NCI-H1048 (cell line): ENCODE measurements at places on chromosomes 2 and 18.

DNA sequence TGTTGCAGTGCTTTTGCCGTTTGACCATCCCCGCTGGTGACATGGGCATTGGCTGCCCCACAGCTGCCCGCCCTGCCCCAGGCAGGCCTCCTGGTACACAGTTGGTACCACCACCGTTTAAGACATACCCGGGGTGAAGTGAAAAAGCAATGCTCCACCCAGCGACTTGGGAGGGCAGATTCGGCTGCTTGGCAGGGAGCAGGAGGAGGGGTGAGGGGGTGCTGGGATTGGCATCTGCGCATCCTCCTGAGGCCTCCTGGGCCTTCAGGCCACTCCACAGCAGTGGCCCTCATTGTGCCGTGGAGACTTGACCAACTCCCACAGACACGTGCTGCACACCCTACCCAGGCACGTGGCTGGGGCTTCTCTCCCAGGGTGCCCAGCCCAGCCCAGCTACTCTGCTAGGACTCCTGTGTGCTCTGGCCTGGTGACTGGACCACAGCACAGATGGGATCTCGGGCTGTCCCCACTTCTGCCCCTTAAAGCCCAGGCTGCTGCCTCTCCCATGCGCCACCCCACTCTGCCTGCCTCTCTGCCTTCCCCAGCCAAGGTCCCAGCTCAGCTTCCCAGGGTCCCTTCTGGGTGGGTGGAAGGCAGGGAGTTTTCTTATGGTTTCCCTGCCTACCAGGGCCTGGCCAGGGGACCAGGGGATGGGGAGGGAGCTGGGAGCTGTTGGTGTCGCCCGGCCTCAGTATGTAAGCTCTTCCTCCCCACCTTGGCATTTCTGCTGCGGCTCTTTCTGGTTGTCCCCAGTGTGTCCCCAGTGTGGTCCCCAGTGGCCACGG, 157.0 kb upstream of the HS6ST1 start:
- DNase-seq: no peak

GRCh38 chr18:76496194-76496890, 1.3 kb upstream of the ZNF516 start:
- DNase-seq: no peak

GRCh38 chr2:138238908-138239307, 262.7 kb upstream of the SPOPL start:
- DNase-seq: no peak

DNA sequence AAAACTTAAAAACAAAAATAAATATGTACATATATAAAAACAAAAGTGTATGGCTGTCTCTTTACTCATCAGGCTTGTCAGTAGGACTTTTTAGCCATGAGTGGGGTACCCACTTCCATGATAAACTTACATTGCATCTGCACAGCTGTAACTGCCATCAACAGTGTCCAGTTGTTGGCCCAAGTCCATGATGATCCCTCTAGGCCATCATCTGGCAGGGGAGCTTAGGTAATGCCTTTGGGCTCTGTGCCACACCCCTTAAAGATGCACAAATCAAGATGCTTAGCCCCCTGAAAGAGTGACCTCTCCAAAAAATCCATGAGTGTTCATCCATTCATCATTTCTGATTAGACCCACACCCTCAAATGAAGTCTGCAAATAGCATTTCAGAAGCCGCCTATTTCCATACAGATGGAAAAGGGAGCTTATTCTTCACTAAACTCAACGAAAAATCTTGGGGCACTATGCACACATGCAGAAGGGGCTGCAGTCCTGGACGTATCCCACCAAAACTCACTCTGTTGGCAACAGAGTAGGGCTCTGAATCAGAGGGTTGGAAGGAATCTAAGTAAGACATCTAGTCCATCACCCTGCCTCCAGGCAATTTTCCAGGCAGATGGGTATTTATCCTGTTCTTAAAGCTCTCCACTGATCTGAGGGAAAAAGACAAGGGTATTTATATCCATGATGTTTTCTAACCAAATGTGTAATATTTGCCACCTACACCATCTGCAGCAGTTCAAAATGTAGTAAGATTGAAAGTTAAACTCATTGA, 691.0 kb downstream of the ZEB2 start:
- DNase-seq: no peak

GRCh38 chr2:39996653-39997080, 217.6 kb upstream of the THUMPD2 start:
- no peak for DNase-seq

DNA sequence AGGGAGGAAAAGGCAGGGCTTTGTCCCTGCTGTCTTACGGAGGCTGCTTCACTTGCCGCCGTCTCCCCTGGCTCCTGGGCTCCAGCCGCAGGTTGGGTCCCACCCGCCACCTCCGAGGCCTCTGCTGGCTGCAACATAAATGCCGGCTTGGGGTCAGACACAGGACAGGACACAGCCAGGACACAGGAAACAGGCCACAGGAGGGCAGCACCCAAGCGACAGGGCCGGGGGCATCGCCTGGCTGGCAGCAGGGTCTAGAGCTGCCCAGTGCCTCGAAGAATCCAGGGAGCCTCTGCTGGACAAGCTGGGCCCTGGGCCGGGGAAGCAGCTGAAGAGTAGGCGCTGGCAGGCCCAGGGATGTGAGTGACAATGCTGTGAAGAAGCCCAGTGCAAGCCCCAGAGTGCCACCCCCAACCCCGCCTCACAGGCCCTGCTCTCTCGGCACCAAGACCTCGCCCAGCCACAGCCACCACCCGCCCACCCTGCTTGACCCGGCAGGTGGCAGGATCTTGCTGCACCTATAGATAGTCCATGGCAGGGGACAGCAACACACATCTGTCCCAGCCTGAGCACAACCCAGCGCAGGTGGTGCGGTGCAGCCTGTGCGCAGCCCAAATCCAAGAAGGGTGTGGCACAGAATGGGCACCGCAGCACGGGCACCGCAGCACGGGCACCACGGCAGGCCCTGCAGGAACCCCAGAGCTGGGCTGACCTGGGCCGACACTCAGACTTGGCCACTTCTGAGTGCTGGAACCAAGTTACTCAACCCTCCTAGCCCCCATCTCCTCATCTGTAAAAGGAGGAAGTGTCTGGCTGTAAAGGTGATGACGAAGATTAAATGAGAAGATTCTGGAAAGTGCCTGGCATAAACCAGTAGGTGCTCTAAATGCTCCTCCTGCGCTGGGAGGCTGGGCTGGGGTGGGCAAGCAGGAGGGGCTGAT, 55.6 kb downstream of the BIN1 start:
- DNase-seq: no peak

- DNase-seq: no peak
Observed at GRCh38 chr2:147607379-147607778, 237.4 kb upstream of the ACVR2A start.

- no peak for DNase-seq
Observed at GRCh38 chr18:75346671-75347070, 80.8 kb downstream of the SMIM21 start.

GRCh38 chr2:205673312-205673711, 9.0 kb upstream of the NRP2 start:
- no peak for DNase-seq

- no peak for DNase-seq
Observed at GRCh38 chr2:26575836-26576564, 65.2 kb downstream of the CIB4 start.

DNA sequence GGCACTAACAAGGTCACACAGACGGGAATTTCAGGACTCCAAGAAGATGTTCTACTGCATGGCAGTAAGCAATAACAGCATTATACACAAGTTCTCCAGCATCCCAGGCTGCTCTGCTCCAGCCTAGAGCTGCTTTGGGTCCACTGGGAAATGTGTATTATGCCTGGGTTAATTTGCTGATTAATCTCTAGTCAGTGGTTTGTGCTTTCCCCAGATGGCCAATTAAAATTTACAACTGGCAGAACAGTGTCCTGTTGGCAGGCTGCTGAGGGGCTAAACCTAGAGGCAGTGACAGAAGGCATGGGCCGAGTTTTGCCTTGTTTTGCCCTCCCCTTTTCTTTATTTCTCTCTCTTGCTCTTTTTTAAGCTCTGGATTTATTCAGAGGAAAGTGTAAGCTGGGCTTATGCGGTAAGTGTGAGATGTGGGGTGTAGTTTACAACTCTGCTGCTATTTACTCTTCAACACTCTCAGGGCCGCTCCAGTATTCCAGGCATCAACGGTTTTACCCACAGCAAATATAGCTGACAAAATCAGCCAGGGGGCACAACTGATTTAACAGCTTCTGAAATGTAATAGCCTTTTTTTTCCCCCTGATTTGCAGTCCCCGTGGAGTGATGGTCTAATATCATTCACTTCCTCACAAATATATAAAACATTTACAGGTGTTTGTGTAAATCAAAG, 348.0 kb downstream of the GPD2 start:
- no peak for DNase-seq

DNA sequence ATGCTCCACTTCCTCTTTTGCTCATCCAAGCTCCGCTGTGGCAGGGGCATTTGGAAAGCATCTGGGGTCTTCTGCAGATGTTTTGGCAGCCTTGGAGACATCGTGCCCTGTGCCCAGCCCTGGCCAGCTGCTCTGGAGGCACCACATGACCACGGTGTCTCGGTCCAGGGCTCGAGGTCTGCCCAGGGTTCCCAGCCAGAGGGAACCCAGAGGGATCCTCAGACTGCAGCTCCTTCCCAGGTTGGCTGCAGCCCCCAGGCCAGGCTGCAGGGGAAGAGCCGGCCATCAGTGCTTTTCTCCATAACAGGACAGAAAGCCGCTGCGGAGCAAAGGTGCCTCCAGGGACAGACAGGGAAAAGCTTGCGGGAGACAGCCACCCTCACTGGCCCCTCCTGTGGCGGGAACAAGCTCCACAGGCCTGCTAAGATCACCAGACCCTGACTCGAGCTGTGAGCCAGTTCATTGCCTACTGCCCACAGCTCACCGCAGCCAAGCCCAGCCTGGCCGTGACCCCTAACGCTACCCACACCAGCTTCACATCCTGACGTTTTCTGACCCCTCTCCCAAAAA, 74.7 kb downstream of the SMAD7 start:
- no peak for DNase-seq

DNA sequence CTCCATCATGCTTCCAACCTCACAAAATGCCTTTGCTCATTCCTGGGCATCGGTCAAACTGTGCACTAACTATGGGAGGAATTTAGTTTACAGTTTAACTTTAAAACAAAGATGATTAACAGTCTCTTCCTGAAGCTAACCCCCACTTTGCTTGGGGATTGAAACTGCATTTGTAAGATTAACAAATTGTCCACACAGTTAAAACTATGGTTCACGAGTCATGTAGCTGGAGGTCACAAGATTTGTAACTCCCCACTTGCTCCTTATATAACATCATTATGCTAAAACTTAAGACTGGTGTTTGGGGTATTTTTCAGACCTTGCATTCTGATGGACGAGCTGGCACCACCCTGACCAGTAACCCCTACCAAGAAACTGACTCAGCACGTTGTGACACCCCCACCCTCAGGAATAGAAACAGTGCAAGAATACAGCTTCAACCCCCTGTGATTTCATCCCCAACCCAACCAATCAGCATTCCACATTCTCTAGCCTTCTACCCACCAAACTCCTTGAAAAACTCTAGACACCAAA, 252.3 kb downstream of the MBD5 start:
- no peak for DNase-seq
